ENCODE measurements at places on chromosomes 11 and 22.

- no peaks in the 10 kb centered on the region for H3K36me3 ChIP-seq
- no peak overlapping the region for H3K27ac ChIP-seq
- H3K4me1 ChIP-seq: no peaks in the 10 kb centered on the region
- DNase-seq: no peak
- H3K4me3 ChIP-seq: no peak overlapping the region
Measured at GRCh38 chr11:78708388-78708787, 133.7 kb upstream of the NARS2 start.

DNA sequence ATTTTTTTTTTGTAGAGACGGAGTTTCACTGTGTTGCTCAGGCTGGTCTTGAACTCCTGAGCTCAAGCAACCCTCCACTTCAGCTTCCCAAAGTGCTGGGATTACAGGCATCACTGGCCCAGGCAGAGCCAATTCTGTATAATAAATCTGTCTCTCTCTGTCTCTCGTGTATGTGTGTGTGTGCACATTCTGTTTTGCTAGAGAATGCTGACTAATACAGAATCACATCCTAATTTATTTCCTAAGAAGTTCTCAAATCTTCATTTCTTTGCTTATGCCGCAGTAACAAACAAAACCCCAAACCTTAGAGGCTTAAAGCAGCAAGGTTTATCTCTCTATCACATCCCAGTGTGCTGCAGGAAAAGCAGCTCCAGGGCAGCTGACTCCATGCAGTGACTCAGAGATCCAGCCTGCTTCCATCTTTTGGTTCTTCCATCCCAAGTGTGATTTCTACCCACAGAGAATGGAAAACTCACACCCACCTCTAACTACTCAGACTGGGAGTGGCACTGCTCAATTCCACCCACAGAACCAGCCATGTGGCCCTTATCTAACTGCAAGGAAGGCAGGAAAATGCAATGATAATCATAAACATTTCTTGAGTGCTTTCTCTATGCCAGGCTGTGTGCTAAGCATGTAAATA, 35.1 kb upstream of the LRRC10B start:
- no peak for DNase-seq
- no peak overlapping the region for H3K4me3 ChIP-seq
- no peak overlapping the region for H3K27ac ChIP-seq
- H3K4me1 ChIP-seq: peaks cover 4% of the 10 kb centered on the region
- H3K27me3 ChIP-seq: no peaks in the 10 kb centered on the region

GRCh38 chr11:73182824-73183321, 35.2 kb upstream of the P2RY2 start:
- no peaks in the 10 kb centered on the region for H3K36me3 ChIP-seq
- H3K27me3 ChIP-seq: peaks cover 45% of the 10 kb centered on the region
- H3K4me3 ChIP-seq: no peak overlapping the region
- peaks cover 11% of the 10 kb centered on the region for H3K4me1 ChIP-seq
- no peak overlapping the region for H3K27ac ChIP-seq
- no peak for DNase-seq

- H3K27ac ChIP-seq: no peak overlapping the region
- peaks cover 2% of the 10 kb centered on the region for H3K27me3 ChIP-seq
- peaks cover 12% of the 10 kb centered on the region for H3K4me1 ChIP-seq
- H3K4me3 ChIP-seq: peak overlapping the region; percentile 5
- no peaks in the 10 kb centered on the region for H3K36me3 ChIP-seq
Measured at GRCh38 chr11:68122936-68123539, 1.9 kb upstream of the CHKA start.

DNA sequence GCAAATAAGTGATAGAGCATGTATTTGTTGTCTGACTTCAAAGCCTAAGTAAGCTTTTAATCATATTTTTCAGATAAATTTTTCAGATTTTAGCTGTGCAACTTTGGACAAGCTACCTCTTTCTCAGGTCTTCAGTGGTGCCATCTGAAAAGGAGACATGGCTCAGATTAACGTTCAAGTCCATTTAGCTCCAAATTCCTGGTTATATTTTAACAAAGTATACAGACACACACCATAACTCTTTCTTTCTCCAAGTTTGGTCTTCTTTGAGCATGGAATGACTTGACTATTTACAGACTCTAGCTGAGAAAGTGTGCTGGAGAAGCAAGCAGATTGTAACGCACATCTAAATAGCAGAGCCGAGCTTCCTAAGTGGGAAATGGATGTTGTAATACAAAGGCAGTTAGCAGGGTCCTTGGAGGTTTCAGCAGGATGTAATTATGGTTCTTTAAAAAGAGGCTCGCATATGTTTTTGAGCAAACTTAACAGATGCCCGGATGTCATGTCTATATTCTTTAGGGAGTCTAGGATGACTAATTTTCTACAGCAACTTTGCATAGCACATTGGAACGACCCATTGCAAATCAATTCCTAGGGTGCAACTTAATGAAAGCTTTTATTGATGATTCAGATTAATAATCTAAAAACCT, 128.1 kb upstream of the E2F8 start:
- H3K4me1 ChIP-seq: no peaks in the 10 kb centered on the region
- H3K27ac ChIP-seq: no peak overlapping the region
- no peaks in the 10 kb centered on the region for H3K36me3 ChIP-seq
- peaks cover 30% of the 10 kb centered on the region for H3K27me3 ChIP-seq

GRCh38 chr11:69658626-69659450, 16.3 kb downstream of the LTO1 start:
- H3K36me3 ChIP-seq: no peaks in the 10 kb centered on the region
- no peak overlapping the region for H3K27ac ChIP-seq
- H3K4me3 ChIP-seq: no peak overlapping the region
- H3K4me1 ChIP-seq: no peaks in the 10 kb centered on the region
- no peak for DNase-seq

- H3K27ac ChIP-seq: no peak overlapping the region
- H3K36me3 ChIP-seq: peaks cover 3% of the 10 kb centered on the region
- H3K4me1 ChIP-seq: peaks cover 7% of the 10 kb centered on the region
Measured at GRCh38 chr11:76997512-76997911, 36.7 kb upstream of the B3GNT6 start.

- no peaks in the 10 kb centered on the region for H3K4me1 ChIP-seq
- H3K27me3 ChIP-seq: peaks cover 10% of the 10 kb centered on the region
- DNase-seq: no peak
- H3K4me3 ChIP-seq: no peak overlapping the region
- no peaks in the 10 kb centered on the region for H3K36me3 ChIP-seq
- H3K27ac ChIP-seq: no peak overlapping the region
Measured at GRCh38 chr11:111573821-111574249, 28.4 kb upstream of the SIK2 start.

DNA sequence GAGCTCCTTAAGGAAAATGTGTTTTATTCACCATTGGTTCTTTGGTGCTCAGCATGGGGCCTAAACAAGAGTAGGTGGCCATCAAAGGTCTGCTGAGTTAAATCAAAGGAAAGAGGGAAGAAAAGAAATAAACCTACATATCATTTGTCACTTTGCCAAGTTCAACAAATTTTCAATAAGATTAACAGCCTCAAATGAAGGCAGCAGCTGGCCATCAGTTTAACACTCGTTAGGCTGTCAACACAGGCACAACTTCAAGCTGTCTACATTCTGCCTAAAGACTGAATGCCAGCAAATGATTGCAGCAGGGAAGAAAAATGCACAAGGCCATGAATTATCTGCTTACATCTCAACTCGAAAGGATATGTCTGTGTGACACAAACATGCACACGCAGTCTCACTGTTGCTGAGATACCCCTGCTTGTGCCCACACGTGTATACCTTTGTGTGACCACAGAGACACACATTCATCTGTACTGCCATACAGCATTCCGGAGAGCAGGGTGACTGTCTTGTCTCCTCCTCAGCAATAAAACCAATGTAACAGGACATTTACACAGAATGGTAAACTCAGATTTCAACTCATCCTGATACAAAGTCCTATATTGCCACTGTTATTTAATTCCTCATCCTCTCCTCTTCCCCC, 40.1 kb downstream of the TRIM66 start:
- no peak for DNase-seq
- H3K4me1 ChIP-seq: peaks cover 9% of the 10 kb centered on the region
- H3K4me3 ChIP-seq: no peak overlapping the region
- peaks cover 31% of the 10 kb centered on the region for H3K36me3 ChIP-seq
- H3K27me3 ChIP-seq: no peaks in the 10 kb centered on the region
- no peak overlapping the region for H3K27ac ChIP-seq

DNA sequence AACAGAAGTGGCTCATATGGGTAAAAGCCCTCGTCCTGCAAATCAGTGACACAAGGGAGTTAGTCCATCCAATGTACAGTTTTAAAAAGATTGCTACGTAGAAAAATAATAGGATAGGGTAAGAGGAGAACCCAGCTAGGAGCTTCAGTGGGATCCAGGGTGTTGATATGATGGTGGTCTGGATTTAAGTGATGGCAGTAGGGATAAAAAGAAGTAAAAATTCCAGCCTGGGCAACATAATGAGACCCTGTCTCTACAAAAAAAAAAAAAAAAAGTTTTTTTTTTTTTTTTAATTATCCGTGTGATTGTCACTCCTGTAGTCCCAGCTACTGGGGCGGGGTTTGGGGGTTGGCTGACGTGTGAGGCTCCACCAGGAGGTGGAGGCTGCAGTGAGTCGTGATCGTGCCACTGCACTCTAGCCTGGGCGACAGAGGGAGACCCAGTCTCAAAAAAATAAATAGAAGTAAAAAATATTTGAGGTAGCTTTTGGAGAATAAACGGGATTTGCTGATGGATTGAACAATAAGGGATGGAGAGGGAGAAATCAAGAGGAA, 7.0 kb upstream of the L3MBTL2 start:
- DNase-seq: peak; percentile 66
- no peaks in the 10 kb centered on the region for H3K36me3 ChIP-seq
- H3K4me1 ChIP-seq: peaks cover 14% of the 10 kb centered on the region
- no peak overlapping the region for H3K27ac ChIP-seq
- H3K27me3 ChIP-seq: peaks cover 27% of the 10 kb centered on the region

GRCh38 chr11:120221115-120221752, 10.4 kb downstream of the OAF start:
- no peak for DNase-seq
- no peaks in the 10 kb centered on the region for H3K4me1 ChIP-seq
- H3K27me3 ChIP-seq: peaks cover 11% of the 10 kb centered on the region
- no peak overlapping the region for H3K27ac ChIP-seq

GRCh38 chr11:109945626-109946321, 147.4 kb upstream of the ZC3H12C start:
- H3K4me3 ChIP-seq: no peak overlapping the region
- H3K4me1 ChIP-seq: peaks cover 6% of the 10 kb centered on the region
- no peak overlapping the region for H3K27ac ChIP-seq
- H3K36me3 ChIP-seq: no peaks in the 10 kb centered on the region

- DNase-seq: no peak
- H3K27me3 ChIP-seq: peaks cover 14% of the 10 kb centered on the region
- no peak overlapping the region for H3K4me3 ChIP-seq
Measured at GRCh38 chr11:11722246-11722645, 100.4 kb upstream of the GALNT18 start.

DNA sequence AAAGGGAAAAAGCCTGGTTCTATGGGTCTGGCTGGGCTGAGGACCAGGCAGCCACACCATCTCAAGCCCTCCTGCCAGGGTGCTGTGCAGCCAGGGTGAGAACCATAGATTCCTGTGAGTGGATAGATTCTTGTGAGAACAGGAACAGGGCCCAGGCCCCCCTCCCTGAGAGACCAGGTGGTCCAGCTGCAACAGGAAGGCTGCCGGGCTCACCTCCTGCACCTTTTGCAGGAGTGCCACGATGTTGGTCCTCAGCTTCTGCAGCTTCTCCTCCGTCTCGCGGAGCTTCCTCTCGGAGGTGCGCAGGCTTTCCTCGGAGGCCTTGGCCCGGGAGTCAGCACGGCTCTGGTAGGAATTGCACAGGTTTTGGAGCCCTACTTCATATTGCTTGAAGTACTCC, 40.8 kb downstream of the MORC2 start:
- H3K27me3 ChIP-seq: no peaks in the 10 kb centered on the region
- peaks cover 54% of the 10 kb centered on the region for H3K36me3 ChIP-seq
- no peaks in the 10 kb centered on the region for H3K4me1 ChIP-seq
- no peak overlapping the region for H3K27ac ChIP-seq

- no peak overlapping the region for H3K4me3 ChIP-seq
- no peaks in the 10 kb centered on the region for H3K27me3 ChIP-seq
- DNase-seq: no peak
- no peak overlapping the region for H3K27ac ChIP-seq
- H3K4me1 ChIP-seq: peaks cover 2% of the 10 kb centered on the region
Measured at GRCh38 chr22:37880668-37881440, 25.2 kb upstream of the MICALL1 start.

- peak overlapping the region; percentile 36 for H3K4me3 ChIP-seq
- no peaks in the 10 kb centered on the region for H3K36me3 ChIP-seq
- H3K27ac ChIP-seq: no peak overlapping the region
- peaks cover 17% of the 10 kb centered on the region for H3K27me3 ChIP-seq
Measured at GRCh38 chr11:59283825-59284772, 71.4 kb upstream of the MPEG1 start.

GRCh38 chr22:30289141-30289979, at the start of gene CASTOR1:
TSS of gene CASTOR1 (minus strand) at chr22:30289505. CDS start at chr22:30289497, 8 bp downstream.
- no peaks in the 10 kb centered on the region for H3K27me3 ChIP-seq
- peaks cover 31% of the 10 kb centered on the region for H3K36me3 ChIP-seq
- DNase-seq: peak; percentile 94

DNA sequence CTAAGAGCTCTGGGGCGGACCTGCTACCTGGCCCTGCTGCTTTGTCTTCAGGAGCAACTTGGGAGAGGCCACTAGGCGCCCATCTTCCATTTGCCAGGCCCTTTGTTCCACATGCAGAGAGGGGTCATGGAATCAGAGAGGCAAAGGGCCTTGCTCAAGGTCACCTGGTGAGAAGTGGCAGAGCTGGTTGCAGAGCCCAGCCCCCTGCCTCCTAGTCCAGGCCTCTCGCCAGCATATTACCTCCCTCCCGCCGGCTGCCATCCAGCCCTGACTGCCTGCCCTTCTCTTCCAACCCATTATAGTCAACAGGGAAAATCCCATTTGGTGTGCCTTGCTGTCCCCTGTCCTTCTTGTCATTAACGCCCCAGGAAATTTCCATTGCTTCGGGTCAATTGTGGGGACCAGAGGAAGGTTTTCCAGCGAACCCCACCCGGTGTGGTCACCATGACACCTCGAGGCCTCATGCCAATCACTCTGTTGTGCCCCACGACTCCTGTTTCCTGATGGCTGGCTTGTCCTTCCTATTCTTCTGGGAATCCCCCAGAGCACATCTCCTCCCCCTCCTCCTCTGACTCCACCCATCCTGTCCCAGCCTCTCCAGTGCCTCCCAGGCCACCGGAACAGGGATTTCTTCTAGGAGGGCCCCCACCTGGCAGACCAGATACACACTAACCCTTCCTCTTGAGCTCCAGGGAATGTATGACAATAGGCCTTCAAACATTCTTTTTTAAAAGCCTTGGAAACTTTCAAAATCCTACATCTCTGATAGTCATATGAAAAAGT, 77.0 kb downstream of the NECTIN1 start:
- H3K27ac ChIP-seq: no peak overlapping the region
- DNase-seq: no peak
- H3K4me1 ChIP-seq: no peaks in the 10 kb centered on the region
- H3K4me3 ChIP-seq: no peak overlapping the region
- H3K27me3 ChIP-seq: peaks cover 2% of the 10 kb centered on the region
